ENCODE measurements at places on chromosomes 12 and 14.

DNA sequence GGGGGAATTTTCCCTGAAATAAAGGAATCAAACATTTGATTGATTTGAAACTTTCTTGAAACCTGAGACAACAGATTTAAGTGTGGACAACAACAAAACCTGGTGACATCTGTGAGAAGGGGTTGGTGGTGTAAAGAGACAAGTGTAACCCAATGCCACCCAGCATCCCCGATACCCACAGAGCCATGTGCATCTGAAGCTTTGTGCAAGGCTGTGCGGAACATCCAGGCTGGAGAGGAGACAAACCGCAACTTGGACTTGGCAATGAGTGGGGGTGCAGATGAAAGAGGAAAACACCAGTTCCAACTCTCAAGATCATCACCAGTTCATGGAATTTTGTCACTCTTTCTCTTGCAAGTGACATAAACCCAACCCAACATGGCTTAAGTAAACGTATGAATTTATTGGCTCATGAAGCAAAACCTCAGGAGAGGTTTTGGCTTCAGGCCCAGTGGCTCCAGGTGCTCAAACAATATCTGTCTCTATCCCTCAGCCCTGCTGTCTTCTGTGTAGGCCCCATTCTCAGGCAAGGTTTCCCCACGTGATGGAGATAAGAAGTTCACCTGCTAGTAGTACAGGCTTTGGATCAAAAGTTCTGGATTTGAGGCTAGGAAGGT, 55.2 kb upstream of the NTF3 start:
- DNase-seq, result no peak

DNA sequence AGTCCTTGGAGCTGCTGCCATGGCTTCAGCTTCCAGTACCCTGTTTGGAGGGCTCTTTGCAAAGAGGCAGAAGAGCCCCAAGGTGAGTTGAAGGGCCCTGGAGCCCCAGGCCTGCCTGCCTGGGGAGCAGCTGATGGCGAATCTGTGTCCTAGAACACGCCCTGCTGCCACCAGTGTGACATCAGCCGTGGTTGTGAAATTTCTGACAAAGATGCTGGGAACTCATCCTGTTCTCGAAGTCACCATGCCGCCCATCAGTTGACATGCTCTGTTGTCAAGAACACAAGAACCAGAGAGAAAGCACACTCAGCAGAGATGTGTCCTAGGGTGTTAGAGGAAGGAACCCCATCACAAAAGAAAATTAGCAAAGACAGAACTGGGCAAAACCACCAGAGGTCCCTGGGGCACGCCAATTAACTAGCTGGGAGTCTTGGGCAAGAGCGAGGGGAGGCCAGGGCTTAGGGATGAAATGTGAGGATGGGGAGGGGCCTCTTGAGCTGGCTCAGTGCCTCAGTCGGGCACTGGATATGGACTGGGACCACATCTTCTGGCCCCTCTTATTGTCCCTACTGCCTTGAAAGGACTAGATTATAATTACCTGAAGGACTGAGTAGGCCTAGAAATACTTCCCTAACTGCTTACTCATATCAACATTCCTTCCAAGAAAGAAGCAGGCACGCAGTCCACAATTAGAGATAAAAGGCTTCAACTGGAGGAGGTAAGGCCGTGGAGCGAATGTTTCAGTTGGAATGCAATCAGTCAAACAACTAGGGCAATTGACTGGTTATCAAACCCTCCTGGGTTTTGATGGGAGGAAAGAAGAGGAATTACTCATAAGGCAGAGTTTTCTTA, 163.1 kb downstream of the CACNA1C start:
- no peak for DNase-seq

DNA sequence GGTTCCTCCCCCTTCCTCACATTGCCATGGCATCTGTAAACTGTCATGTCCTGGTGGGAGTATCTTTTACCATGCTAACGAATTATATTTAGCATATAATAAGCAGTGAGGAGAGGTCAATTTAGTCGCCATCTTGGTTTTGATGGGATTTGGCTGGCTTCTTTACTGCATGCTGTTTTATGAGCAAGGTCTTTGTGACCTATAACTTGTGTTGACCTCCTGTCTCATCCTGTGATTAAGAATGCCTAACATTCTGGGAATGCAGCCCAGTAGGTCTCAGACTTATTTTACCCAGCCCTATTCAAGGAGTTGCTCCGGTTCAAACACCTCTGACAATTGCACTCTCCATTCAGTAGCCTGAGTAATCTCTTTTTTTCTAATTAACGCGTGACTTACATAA, 2.1 kb upstream of the EIF4B start:
- no peak for DNase-seq

- DNase-seq, result no peak
Measured at GRCh38 chr14:51561141-51561540, 90.6 kb upstream of the FRMD6 start.

DNA sequence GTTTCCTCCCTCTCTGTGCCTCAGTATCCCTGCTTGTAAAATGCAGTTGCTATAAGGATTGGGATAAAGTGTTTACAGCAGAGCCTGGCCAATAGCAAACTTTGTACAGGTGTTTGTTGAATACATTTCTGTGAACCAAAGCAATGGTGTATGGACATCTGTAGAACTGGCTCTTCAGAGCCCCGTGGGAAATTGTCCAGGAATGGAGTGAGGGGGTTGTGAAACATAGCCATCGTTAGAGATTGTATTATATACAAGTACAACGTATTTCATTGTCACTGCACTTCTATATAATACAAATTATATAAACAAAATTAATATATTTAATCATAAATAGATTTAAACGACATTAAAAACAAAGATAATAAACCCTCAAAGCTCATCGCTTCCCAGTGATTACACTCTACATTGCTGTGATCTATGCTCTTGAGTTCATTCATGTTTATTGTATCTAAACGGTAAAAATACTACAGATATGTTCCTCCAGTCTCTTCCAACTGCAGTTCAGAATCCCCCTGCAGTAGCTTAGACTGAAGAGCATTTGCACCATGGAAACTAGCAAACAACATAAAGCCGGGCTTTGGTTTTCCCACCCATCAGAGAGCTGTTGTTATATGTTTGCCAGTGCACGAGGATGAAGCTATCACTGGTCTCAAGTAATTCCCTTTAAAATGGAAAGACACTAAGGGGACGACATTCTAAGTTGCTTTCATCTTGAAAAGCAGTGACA, 216.7 kb downstream of the TMEM132C start:
- no peak for DNase-seq

GRCh38 chr14:48398675-48399282, 723.4 kb upstream of the MDGA2 start:
- DNase-seq, result peak; percentile 30

DNA sequence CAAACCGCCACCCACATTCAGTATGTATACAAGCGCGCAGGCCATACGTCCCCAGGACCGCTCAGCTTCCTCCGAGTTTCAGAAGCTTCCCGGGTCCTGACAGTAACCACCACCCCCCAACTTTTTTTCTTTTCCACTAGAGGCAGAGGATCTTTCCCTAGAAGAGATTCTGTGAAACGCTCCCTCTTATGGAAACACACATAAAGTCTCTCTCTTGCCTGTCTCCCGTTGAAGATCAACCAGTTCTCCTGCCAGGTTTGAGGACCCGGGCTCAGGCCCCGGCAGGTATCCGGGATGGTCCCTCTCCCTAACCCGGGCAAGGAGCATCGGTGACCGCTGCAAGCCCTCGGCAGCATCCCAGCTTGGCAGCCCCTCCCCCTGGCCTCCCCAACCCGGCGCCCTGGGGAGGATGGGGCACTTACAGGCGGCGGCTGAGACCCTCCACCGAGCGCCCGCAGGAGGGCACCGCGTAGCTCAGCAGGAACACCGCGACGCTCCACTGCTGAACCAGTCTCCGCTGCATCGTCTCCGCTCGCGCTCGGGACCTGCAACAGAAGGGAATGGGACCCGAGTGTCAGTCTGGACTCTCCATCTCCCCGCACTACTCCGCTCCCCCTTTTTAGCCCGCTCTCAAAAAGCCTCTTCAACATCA, 3.4 kb downstream of the PTHLH start:
- peak; percentile 37 for DNase-seq

- no peak for DNase-seq
Measured at GRCh38 chr12:24888813-24889212, 60.1 kb downstream of the BCAT1 start.

GRCh38 chr14:74648601-74649000, 36.6 kb upstream of the LTBP2 start:
- DNase-seq, result no peak

DNA sequence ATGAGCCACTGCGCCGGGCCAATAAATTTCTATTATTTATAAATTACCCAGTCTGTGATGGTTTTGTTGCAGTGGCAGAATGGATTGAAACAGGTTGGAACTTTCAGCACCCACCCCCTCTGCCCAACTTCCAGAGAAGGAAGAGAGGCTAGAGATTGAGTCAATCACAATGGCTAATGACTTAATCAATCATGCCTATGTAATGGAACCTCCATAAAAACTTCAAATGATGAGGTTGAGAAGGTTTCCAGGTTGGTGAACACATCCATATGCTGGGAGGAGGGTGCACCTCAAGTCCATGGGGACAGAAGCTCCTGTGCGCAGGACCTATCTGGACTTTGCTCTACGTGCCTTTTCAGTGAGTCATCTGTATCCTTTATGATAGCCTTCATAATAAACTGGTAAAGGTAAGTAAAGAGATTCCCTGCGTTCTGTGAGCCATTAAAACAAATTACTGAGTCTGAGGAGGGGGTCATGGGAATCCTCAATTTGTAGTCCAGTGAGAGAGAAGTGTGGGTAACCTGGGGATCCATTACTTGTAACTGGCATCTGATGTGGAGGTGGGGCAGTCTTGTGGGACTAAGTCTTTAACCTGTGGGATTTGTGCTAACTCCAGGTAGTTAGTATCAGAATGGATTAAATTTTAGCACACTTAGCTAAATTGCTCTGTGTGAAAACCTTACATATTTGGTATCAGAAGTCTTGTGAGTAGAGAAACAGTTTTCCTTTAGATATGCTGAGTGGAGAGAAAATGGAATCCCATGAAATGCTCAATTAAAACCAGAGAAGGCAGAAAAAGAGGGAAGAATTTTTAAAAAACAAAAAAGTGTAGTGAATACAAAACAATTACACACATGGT, 11.7 kb upstream of the NGDN start:
- DNase-seq, result no peak

- no peak for DNase-seq
Measured at GRCh38 chr12:49901986-49902385, 1.7 kb downstream of the FAIM2 start.

- peak; percentile 85 for DNase-seq
Measured at GRCh38 chr12:67827820-67828383, 161.3 kb upstream of the IFNG-AS1 start.

DNA sequence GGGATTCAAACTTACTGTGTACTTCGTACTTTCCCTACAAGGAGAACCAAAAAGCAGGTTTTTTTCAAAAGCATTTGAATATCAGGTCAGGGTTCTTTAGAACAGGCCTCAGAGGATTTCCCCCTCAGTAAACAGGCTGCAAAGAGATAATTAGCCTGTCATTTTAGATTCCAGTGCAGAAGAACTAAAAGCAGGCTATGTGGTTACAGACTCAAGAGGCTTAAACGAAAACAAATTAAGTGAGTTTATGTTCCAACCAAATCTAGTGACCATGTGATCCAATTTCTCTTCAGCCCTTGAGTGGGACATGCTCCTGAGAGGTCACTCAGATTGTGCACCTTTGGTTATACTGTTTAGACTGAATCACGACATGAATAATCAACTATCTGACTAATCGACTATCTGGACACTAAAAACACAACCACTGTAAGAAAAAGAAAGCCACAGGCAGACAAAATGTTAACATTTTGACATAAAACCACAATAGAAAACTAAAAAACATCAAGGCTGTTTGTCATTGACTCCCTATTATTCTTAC, 4.5 kb downstream of the TMED8 start:
- peak; percentile 32 for DNase-seq

DNA sequence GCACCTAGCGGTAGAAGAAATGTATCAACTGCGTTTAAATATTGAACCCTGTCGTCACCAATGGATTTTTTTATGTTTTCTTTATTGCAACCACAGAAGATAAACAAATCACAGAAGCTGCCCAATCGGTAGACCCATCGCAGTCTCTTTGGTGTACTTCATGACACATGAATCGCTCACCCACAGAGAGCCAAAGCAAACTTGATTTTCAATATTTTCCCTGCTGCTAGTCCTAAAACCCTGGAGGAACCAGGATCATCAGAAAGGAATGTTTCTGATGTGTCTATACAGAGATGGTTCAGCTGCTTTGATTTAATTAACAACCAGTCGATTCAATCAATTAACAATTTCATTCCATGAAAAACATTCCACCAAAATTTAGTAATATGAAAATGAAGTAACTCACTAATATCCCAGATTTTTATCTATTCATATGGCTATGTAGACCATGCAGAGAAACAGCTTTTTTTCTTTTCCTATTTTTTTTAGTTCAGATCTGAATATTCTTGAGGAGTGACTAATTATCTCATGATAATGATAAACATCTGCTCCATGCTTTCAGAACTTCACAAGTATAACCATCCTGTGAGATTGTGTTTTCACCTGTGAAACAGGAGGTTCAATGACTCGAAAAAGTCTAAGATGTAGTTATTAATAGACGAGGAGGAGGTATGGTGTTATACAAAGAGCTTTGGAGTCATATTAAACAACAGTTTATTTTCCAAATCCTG, 46.1 kb downstream of the DIO2 start:
- no peak for DNase-seq

DNA sequence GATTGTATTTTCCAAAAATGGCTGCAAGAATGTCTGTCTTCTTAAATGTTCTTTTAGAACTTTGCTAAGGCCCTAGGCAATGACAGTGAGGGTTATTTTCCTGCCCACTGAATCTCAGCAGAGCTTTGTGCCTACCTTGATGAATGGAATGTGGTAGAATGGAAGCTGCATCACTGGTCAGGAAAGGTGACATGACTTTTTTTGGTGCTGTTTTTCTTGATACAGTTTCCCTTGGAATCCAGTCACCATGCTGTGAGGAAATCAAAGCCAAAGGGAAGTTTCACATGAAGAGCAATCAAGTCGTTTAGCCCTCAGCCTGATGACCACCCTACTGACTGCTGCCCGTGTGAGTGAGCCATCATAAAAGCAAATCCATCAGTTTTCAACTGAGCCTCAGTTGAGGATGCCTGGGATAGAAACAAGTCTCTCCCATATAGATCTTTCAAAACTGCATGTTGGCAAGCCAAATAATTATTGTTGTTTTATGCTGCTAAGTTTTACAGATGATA, 886.0 kb upstream of the FBXO33 start:
- DNase-seq, result no peak

- DNase-seq, result no peak
Measured at GRCh38 chr14:72094844-72095582, 162.8 kb downstream of the RGS6 start.

GRCh38 chr12:18998343-18999261, 130.9 kb upstream of the PLEKHA5 start:
- peak; percentile 34 for DNase-seq

DNA sequence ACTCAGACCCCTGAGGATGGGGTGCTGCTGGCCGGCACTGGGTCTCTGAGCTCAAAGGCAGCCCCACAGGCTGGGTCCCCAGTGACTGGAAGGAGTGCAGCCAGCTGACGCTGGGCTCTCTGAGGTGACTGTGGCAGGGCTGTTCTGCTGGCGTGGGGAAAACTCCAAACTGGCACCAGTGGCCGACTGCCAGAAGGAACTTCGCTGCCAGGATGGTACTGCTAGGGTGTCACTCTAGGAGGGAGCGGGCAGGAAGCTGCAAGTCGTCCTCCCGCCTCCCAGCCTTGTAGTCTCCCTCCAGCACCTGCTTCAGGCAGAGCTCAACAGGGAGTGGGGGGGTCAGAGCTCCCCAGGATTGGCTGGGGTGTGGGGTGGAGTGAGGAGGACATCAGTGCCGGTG, 41.3 kb downstream of the CDC42BPB start:
- no peak for DNase-seq

Data from AG08396 (cell line).